MG63 (cell line): ENCODE measurements at places on chromosomes 11 and 22.
A peak's percentile ranks its signal among the peaks of the same experiment; 100 is the strongest.

DNA sequence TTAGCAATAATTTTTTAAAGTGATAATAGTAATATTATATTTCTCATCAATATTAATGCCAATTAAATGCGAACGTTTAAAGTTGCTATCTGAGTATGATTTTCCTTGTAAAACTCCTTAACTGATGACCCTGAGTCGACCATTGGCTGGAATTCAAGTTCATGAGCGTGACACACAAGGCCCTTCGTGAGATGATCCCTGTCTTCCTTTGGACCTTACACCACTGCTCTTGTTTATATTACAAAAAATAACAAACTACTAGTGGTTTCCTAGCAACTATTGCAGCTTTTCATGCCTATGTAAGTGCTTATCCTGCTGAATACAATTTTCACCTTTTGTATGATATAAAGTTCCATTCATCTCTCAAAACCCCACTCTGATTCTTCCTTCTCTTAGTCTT is 752.9 kb downstream of the CNTN5 start:
- DNase-seq, result peak; percentile 76

DNA sequence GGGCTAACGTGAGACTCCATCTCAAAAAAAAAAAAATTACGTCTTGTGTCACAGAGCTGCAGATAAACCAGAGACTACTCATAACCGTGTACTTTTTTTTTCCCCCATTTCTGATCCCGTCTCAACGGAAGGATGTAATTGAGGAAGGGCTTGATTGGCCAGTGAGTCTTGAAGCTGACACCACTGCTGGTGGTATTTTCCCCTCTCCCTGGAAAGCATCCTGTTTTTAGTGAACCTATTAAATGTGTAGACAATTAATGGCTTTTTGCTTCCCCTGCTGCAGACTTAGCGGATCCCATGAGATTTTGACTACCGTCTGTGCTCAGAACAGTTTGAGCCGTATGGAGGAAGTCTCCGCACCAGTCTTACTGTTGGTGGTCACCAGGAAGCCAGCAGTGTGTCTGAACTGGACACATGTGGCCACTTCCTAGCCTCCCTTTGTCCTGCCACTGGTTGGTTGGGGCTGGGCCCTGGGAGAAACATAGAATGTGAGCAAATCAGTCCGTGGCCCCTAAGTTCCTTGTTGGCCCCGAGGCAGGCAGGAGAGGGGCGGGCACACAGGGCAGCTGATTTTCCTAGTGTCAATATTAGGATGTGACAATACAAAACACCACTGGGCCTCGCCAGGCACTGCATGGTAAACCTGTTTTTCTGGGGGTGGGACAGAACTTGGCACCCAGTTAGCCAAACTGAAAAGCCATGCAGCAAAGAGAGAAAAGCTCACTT is 3.1 kb downstream of the BIK start:
- no peak for DNase-seq

GRCh38 chr11:124887667-124888013 is 10.0 kb downstream of the ROBO4 start:
- no peak for DNase-seq

GRCh38 chr11:15101072-15101709 is 13.5 kb upstream of the INSC start:
- peak; percentile 43 for DNase-seq

DNA sequence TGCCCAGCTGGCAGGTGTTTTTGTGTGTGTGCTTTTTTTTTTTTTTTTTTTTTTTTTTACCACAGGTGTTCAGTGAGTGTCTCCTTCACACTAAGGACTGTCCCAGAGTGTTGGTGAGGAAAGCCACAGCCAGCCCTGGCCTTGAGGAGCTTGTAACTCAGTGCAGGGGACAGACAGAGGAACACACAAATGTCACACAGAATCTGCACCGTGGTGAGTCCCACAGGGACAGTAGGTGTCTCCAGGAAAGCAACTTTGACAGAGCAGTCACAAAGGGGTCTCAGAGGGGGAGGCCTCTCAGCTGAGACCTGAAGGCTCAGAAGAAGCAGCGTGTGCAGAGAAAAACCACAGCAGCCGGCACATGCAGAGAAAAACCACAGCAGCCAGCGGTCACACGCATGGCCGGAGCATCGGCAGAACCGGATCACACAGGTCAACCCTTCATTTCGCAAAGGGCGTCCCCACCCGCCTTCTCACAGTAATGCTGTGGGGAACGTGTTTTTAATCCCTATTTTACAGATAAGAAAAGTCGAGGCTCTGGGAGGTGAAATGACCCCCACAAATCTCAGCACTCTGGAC is 101.7 kb upstream of the PRR5 start:
- DNase-seq, result no peak

- no peak for DNase-seq
Measured at GRCh38 chr22:24416095-24416494, 11.3 kb upstream of the ADORA2A start.

- DNase-seq, result no peak
Measured at GRCh38 chr11:128057786-128058395, 529.5 kb downstream of the ETS1 start.

GRCh38 chr11:1428762-1429316 is 39.1 kb downstream of the BRSK2 start:
- no peak for DNase-seq

DNA sequence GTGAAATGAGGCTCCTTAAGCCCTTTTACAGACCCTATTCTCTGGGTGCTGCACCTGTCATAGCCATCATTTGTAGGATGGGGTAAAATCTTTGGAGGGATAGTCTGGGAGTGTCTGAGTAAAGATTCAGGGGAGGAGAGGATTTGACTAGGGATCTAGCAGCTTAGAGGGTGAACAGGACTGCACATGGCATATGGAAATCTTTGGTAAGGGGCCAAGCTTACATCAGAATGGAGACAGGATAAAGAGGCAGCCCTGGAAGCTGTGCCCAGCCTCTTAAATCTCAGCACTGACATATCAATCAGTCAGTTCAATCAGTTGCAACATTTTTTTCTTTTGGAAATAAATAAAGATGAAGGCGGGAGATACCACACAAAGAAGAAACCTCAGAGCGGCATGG is 301.8 kb upstream of the CADM1 start:
- no peak for DNase-seq

GRCh38 chr11:116901964-116902688 is 64.7 kb upstream of the APOA1 start:
- no peak for DNase-seq

DNA sequence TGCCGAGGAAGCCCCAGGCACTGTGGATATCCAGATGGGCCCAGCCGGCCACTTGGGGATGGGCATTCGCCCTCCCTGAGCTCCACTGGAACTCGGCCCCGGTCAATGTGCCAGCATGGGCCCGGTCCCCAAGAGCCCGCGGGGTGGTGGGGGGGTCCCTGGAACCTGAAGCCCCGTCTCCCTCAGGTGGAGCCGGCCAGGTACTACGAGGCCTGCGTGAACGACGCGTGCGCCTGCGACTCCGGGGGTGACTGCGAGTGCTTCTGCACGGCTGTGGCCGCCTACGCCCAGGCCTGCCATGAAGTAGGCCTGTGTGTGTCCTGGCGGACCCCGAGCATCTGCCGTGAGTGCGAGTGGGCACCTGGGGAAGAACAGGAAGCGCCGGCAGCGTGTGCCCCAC is 21.2 kb downstream of the MUC5AC start:
- no peak for DNase-seq

DNA sequence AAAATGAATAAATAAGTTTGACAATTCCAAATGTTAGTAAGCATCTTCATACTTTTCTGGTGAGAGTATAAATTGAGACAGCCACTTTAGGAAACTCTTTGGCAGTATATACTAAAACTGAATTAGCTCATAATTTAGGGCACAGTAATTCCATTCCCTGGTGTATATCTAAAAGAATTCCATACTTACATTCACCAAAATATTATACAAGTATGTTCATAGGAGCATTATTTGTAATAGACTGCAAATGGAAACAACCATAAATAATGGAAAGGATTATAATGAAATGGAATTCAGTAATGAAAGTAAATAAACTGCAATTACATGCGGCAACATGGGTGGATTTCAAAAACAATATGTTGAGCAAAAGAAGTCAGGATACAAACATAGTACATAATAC is 315.8 kb upstream of the LRRC4C start:
- DNase-seq, result no peak

GRCh38 chr11:71221201-71221600 is 31.2 kb downstream of the SHANK2 start:
- no peak for DNase-seq

- DNase-seq, result no peak
Measured at GRCh38 chr22:44906248-44906936, 103.4 kb downstream of the PHF21B start.

DNA sequence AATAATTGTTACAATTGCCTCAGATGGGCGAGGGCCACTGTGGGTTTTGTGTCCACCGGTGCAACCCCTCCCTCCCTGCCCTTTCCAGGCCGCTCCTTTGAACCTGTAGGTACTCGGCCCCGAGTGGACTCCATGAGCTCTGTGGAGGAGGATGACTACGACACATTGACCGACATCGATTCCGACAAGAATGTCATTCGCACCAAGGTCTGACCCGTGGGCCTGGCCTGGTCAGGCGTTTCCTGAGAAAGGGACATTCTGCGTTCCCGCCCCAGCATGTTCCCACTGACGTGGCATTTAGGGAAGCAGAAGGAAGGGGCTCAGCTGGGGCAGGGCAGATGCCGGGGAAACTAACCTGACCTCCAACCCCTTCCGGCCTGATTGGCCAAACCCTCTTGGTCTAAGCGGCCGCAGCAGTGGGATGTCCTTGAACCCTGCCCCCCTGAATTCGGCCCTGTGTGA is 10.1 kb downstream of the SIDT2 start:
- DNase-seq, result no peak

GRCh38 chr22:18032455-18033101 is 8.2 kb upstream of the MICAL3 start:
- DNase-seq, result peak; percentile 92

- DNase-seq, result no peak
Measured at GRCh38 chr22:37254867-37255233, 10.8 kb upstream of the RAC2 start.

GRCh38 chr22:31223786-31224191 is 11.7 kb downstream of the LIMK2 start:
- DNase-seq, result no peak

DNA sequence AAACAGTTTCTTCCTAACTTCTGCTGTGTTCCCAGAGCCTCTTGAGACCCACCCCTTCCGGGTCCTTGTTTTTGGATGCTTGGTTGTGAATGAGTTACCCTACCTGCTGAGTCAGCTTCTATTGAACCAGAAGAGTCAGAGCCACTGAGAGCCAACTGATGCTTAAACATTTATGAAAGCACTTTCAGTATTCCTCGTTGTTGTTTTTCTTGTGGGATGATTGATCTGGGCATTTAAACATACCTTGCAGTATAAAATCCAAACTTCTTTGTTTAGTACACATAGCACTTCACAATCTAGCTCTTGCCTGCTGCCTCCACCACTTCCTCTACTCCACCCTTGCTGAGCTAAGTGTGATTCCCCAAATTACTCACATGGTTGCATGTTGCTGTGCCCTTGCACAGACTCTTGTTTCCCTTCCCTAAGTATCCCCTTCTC is 5.5 kb downstream of the PRSS23 start:
- DNase-seq, result peak; percentile 28

DNA sequence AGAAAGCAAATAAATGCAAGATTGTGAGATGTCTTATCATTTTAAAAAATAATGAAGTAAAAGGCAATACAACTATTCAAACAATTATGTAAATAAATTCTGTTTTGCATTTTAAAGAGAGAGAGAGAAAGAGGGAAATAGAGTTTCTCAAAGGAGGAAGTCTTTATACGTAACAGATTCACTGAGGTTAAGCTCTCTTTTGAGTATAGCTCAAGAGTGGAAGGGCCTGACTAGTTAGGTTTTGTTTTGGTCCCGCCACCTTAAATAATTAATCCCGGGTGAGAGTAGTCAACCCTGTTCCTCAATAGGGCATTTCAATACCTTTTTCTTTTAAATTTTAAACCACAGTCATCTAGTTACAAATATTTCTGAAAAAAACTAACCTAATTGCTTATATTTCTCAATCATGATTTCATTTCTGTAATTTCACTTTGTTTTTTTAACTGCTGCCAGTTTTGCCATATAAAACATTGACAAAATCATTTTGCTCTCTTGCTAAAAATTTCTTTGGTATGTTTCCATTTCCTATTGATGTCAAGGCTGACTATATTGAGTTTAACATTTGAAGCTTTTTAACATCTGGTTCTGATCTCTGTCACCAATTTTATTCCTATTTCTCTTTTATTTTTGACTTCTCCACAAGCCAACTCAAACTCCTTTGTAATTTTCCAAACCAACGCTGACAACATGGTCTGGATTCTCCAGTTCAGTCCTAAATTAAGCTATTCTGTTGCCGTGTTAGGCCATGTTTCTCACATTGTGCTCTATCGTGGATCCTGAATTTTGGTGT is 10.3 kb downstream of the OR10D3 start:
- DNase-seq, result no peak

DNA sequence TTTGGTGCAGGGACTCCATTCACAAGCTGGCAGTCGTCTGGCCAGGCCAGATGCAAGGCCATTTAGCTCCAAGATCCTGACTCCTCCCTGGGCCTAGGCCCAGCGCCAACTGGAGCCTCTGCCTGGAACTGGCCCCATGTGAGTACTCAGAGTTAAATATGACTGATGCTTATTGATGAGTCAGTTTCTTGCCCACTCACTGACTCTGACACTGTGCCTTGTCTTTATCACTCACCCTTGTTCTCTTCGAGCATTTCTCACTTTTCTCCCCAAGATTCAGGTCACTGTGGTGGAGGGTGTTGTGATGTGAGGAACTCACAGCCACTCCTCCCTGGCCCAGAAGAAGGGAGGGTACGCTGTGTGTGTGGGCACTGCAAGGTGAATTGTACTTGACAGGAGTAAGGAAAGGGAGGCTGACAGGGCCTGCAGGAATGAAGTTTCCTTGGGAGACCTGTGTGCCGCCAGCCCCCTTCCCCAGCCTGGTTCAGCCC is 23.2 kb upstream of the ST3GAL4 start:
- peak; percentile 95 for DNase-seq

GRCh38 chr22:18069041-18069440 is 8.7 kb upstream of the PEX26 start:
- no peak for DNase-seq

DNA sequence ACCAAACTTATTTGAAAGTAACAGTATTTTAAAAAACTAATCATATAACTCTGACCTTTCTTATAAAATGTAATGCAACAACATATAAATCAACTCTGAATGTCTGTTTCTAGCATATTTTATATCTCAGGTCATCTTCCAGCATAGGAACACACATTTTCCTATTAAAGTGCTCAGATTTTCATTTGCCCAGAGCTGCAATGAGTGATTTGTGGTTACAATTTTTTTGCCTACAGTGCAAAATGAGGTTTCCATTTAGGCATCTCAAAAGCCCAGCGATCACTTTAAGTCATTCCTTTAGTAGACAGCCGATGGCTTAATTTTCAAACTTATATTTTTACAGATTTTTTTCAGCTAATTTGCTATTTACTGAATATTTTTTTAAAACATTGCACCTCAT is 1.0 kb downstream of the LYVE1 start:
- DNase-seq, result no peak

GRCh38 chr11:116813170-116813569 is 9.9 kb downstream of the APOA4 start:
- no peak for DNase-seq

DNA sequence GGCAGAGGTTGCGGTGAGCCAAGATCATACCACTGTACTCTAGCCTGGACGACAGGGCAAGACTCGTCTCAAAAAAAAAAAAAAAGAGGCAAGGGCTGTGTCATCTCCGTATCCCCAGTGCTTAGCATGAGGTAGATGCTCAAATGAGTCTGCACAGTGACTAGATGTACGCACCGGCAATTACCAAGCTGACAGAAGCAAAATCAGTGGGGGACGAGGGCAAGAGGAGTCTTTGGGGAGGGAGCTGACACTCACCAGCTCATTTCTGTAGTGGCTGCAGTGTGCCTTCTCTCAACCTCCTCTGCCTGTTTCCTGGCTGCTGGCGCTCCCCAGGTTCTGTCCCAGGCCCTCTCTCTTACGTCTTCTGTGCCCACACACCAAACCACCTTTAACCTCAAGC is 69.9 kb downstream of the PACSIN2 start:
- no peak for DNase-seq
